Naive B cell (primary cell): ENCODE measurements at places on chromosomes 12 and 14. TPM values are rescaled to one million over a fixed set of nuclear protein-coding genes. Genes with fewer than 3 reads are reported as not detected.

- DNase-seq: no peak
These were observed 290.3 kb downstream of the NAV3 start for GRCh38 chr12:78120866-78121560.

GRCh38 chr14:52072266-52072780 is 3.5 kb upstream of the NID2 start:
- DNase-seq: no peak

GRCh38 chr14:22841311-22841710 is 4.9 kb downstream of the MMP14 start:
- DNase-seq: no peak

- DNase-seq: no peak
These were observed 474.3 kb downstream of the ATP23 start for GRCh38 chr12:58415716-58416115.

- no peak for DNase-seq
These were observed 222.9 kb downstream of the C12orf50 start for GRCh38 chr12:87806310-87806709.

GRCh38 chr12:109762071-109762672 is 48.5 kb downstream of the FAM222A start:
- no peak for DNase-seq

DNA sequence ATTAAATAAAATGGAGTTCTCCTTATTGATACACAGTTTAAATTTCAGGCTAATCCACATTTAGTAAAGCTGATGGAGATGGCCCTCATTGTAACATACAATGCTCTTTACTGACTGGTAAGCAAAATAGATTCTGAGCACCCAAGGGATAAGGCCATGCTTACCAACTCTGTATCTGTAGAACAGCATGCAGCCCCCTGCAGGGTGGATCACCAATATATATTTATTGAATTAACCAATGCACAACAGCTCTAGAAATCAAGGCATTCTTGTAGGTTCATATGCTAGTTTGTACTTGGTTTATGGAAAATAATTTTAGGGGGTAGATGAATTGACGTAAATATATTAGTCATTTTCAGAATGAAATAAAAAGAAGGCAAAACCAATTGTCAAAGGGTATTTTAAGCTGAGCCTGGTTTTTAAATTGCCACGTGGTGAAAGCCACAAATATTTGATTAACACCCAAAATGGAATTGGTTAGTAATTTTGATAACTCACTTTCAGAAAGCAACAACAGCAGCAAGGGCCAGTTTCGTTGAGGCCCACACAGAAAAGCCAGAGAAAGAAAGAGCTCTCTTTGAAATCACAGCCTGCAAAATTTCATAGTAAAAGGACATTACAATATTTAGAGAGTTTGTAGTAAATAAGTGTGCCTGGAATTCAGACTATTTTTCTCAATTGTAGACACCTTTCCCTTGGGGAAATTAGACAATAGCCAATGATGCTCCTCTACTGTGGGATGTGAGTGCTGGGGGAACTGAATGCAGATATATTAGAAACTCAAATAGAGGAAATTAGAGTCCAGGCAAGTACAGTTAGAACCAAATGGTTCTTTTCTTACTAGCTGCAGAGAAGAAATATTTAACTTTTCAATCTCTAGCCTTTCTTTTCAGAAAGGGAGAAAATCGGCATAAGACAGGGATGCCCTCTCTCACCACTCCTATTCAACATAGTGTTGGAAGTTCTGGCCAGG is 216.2 kb upstream of the ABCD2 start:
- no peak for DNase-seq

GRCh38 chr14:98374136-98374535 is 897.9 kb downstream of the BCL11B start:
- no peak for DNase-seq

GRCh38 chr14:100989924-100990323 is 86.4 kb upstream of the RTL1 start:
- no peak for DNase-seq

GRCh38 chr12:6213969-6214368 is 13.8 kb downstream of the CD9 start:
- no peak for DNase-seq

DNA sequence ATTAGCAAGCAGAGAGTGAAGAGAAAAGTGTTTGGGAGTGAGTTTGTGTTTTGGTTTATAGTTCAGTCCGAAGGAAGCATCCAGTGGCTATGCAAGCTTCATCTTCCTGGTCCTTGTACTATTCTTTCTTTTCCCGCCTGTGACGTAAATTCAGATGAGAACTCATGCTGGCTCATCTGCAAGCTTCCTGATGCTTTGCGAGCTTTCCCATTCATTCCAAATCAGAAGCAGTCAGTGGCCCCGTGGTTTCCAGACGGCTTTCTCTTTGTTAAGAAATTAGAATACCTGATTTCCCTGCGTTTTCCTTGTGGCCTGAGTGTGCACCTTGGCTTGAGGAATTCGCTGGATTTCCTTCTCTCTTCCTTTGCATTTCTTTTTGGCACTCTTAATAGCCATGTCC is 89.5 kb downstream of the TESC start:
- DNase-seq: no peak

GRCh38 chr12:120472521-120472920 is 3.0 kb upstream of the SRSF9 start:
- no peak for DNase-seq

GRCh38 chr12:47493801-47494200 is 212.0 kb downstream of the RPAP3 start:
- no peak for DNase-seq

GRCh38 chr12:5003025-5003666 is 40.5 kb upstream of the KCNA5 start:
- peak; percentile 40 for DNase-seq

- DNase-seq: no peak
These were observed 96.6 kb upstream of the NEDD1 start for GRCh38 chr12:96810477-96810876.

- DNase-seq: no peak
These were observed 5.5 kb upstream of the LMNTD1 start for GRCh38 chr12:25558586-25558985.

DNA sequence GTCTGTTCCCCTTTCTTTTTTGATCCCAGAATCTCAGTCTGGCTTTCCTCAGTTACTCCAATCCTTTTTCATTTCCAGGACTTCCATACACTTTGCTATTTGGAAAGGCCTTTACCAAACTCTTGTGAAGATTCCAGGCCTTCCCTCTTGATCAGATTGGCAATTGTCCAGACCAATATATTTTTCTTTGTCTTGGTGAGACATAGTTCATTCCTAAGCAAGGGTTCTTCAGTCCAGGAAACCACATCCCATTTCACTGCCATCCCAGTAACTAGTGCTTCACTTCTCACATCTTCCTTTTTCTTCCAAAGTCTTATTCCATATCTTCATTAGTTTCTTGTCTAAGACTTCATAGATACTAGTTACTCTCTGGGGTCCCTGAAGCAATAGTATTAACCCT is 2.1 kb upstream of the PTPRQ start:
- DNase-seq: no peak

Gene RNF212B
- polyA plus RNA-seq: not detected

Gene TCL1B
- 37.0 TPM for polyA plus RNA-seq

Gene SIRT4
- 1.4 TPM for polyA plus RNA-seq

Gene LHX5
- not detected for polyA plus RNA-seq

Gene NOS1
- polyA plus RNA-seq: not detected

Gene TMED8
- polyA plus RNA-seq: 21.9 TPM

Gene MMP14
- polyA plus RNA-seq: not detected
